Esophagus squamous epithelium (tissue), 5 donors: ENCODE measurements at places on chromosomes 12 and 14.

DNA sequence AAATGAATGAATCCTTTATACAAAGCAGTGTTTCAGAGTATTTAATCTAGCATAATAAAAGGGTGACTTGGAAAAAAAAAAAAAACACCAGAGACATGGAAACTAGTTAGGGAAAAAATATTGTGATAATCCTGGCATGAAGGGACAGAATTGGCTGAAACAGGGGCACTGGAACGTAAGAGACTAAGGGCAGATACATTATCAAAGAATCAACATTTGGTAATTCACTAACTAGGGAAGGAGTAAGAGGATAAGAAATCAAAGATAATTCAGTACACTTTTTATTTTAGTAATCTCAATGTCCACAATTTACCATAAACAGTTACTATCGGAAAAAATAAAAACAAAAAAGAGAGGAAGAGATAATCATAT lies 18.2 kb downstream of the PYM1 start:
- DNase-seq, result no peak

DNA sequence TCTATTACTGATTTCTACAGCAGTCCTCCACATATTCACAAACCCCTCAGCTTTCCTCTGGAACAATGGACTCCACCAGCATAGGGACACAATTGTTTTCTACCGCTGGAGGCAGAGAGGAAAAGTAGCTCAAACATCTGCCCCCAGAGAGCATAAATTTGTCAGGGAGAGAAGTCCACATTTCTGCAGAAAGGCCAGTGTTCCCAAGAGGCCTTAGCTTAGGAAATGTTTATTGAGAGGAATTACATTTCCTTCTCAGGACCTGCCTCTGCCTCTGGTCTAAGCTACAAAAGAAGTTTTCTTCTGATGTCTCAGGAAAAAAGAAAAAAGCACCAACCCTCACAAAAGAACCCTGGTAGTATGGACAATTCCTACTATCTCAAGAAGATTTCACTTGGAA lies 217.8 kb upstream of the BMP4 start:
- DNase-seq, result no peak

- no peak for DNase-seq
Measured at GRCh38 chr12:55721601-55722213, 1.5 kb downstream of the RDH5 start.

DNA sequence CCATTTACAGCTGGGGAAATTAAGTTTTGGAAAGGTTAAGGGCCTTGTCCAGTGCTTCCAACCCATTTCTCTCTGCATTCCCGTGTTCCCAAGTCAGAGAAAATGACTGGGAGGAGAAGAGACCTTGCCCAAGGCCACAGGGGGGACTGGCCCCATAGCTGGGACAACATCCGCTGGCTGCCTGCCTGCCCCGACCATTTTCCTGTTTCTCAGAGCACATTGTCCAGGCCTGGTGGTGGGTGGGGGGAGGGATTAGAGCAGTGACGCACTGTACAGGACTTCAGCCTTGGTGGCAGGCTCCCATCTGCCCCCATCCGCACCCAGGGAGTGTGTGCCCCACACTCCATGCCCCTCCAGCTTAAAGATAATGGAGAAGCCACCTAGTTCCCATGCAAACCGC lies 27.7 kb downstream of the DIO3 start:
- DNase-seq, result no peak

GRCh38 chr12:78176643-78177042 lies 345.9 kb downstream of the NAV3 start:
- DNase-seq, result no peak

- no peak for DNase-seq
Measured at GRCh38 chr14:24162093-24162492, 1.0 kb downstream of the IRF9 start.

DNA sequence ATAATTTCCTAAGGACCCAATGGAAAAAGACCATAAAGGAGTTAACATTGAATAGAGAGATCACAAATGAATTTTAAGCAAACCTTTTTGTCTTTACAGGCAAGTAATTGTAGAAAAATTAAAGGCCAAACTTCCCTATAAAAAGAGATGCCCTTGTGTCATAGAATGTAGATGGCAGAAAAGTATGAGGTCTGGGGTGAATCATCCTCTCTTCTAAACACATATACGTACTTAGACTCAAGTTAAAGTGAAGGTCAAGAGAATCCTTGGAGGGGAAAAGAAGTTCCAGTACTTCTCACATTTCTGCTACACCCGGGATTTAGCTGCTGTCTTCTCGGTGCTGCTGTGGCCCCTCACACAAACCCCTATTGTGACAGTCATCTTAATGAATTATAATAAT lies 116.2 kb upstream of the ARID2 start:
- no peak for DNase-seq

DNA sequence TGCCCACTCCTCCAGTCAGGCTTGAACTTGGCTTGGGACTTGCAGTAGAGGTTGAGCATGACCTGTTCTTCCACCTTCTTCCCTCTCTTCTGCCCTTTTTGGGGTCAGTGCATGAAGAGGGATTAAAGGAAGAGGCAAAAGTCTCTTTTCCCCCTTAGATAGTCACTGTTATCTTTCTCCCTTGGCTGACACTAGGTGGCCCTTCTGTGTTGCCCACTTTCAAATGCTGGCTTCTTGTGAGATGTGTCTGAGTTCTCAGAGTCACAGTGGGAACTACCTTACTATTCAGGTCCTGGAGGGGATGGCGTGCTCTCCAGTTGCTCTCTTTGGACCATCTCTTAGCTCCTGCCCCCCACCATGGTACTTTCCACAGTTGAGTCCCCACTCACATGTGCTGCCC lies 73.6 kb downstream of the GPR65 start:
- no peak for DNase-seq

DNA sequence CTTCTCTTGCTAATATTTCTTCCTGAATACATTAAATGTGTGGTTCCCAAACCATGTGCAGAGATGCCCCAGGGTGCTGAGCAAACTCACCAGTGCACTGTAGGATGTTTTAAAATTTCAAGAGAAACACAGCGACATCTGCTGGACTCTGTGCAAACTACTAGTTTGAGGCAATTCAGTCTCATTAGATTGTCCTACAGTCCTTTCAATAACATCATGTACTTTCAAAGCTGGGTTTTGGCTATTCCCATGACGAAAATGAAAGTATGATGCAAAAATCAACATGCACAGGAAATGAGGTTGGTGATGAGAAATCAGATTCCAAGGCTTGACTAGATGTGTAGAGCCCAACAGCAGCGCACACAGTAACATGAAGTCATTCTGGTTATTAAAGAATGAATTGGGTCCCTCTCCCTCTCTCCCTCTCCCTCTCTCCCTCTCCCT lies 66.3 kb downstream of the CLIP1 start:
- DNase-seq, result no peak

DNA sequence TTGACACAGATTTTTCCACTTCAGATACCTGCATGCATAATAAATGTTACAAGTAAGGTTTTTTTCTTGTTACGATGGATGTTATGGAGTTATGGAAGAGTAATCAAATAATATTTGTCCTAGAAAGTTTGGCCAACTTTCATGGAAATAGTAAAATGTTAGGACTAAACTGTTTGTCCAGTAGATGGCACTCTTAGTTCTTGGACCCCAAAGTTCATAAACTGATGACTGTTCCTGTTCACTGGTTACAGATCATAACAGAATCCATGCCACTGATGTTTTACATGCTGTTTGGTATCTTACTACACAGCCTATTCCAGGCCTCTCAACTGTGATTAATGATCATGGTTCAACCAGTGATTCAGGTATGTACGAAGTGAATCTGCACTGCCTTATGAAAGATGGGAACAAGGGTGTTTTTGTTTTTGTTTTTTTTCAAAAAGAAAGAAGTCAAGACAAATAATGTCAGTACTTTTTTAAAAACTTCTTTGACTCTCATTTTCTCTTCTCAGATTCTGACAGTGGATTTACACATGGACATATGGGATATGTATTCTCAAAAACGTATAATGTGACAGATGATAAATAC lies 48.8 kb upstream of the SLCO1C1 start:
- DNase-seq, result no peak

GRCh38 chr12:42853370-42854140 lies 264.0 kb upstream of the PRICKLE1 start:
- no peak for DNase-seq

DNA sequence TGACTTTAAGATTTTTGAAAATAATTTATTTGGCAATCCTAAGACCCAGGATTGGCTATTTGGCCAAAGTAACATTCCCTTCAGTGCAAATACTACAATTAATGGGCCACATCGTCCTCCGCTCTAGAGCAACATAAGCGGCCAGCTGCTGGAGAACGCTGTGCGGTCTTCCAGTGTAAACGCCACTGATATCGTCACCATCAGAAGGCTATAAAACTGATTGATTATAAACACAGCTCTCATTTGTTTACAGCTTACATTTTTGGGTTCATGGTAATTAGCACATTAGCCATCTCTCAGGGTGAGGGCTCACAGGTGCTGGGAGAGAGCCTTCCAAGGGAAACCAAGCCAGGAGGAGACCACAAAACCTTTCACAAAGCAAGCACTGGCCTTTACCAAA lies 130.1 kb upstream of the BMP4 start:
- no peak for DNase-seq

DNA sequence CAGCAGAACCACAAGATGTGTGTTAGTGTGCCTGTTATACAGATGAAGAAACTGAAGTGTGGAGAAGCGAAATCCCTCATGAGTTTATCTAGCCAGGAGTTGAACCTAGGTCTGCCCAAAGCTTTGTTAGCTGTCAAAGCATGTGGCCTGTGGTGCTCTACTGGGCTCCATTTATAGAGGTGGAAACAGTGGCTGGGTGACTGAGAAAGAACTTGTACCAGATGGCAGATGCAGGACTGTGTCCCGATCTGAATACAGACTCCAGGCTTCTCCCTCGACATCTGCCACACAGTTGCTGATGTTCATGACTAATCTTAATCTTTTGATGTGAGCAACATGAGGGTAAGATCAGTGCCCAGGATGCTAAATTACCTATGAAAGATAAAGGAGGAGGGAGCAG lies 89.1 kb downstream of the C12orf75 start:
- no peak for DNase-seq

DNA sequence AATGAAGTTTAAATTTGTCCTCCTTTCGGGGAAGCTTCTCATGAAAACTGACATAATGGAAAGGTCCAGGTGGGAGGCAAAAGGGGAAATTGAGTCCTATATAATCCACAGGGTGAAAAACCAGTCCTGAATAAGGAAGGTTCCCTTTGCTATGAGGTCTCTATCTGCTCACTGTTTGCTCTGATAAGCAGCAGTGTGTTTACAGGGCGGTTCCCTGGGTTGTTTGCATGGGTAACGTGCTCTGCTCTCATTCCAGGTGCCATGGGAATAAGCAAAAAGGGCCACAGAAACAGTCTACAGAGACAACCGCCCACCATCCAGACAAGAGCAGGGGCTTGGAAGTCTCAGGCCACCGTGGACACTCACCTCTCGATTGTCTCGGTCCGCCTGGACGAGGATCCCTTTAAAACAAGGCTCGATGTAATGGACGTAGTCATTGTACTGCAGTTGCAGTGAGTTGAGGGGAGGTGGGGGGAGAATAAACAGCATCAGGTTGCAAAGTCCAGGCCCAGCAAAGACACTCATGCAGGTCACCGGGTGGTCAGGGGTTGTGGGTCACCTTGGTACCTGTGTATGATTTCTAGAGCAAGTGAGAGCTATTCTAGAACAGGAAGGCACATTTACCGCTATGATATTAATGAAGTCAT lies 32.7 kb downstream of the CACNA2D4 start:
- DNase-seq, result no peak

DNA sequence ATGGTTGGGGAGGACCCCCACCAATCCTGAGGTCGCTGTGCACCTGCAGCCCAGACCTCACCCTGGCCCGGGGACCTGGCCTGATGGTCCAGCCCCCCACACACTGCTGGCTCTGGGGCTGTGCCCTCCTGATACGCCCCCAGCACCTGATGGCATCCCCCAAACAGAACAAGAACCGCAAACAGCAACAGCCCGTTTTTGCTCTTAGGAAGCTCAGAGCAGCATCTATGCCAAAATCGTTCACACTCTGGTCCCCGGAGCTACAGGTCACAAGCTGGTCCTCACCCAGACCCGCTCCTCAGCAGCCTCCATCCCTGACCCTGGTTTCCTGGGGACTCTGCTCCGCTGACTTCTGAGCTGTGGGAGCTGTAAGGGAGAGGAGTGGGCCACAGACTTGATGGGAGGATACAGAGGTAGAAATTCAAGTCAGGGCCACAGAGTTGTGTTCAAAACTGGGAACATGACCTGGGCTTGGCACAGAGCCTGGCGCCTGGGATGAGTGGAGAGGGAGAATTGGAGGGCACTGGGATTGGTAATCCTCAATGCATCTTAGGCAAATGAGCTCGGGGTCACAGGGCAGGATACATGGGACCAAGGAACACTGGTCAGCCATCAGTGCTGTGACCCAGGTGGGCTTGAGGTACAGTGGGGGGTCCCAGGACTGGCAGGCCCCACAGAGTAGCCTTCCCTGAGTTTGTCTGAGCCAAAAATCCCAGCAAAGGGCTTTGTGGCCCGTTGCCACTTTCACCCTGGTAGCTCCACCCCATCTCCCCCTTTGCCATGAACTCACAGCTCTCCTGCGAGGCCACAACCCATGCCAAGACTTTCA lies 170.9 kb upstream of the RTL1 start:
- no peak for DNase-seq

GRCh38 chr14:67768219-67768618 lies 48.2 kb downstream of the ZFYVE26 start:
- DNase-seq, result no peak

DNA sequence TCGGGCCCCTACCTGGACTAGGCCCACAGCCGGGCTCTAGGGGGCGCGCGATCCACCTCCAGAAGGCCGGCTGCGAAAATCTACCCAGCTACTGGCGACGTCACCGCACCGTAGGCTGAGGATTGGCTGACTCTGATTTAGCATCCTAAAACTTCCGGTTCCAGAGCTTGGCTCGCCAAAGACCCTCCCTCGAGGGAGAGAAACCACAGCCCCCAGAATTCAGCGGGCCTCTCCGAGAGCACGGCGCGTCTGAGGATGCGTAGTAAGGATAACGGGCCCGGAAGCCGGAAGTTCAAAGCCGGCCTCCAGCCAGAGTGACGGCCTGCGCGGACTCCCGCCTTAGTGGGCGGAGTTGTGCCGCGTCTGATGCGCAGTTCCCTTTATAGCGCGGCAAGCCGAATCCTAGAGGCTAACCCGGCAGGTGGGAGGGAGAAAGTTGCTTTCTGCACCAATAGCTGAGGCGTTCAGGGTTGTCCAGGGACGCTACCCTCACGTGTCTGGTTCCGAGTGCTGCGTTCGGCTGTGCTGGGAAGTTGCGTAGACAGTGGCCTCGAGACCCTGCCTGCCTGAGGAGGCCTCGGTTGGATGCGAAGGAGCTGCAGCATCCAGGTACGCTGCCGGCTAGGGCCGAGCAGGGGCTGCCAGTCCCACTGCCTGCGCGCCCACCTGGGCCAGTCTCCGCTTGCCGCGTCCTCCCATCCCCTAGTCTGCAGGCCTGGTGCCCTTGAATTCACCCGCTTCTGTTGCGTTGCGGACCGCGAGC lies at the start of gene COX14:
TSS of gene COX14 (plus strand) at position 544 of the 763 bp plus-strand sequence. CDS start 7,808 bp downstream, outside the sequence.
- peak; percentile 91 for DNase-seq
